A549 treated with Hydrocortisone at 1 μM for 4 hours (cell line): ENCODE measurements at places on chromosomes 11 and 22. TPM values are rescaled to one million over a fixed set of nuclear protein-coding genes. Genes with fewer than 3 reads are reported as not detected.

The MYBPC3 gene
- total RNA-seq, result 0.06 to 0.07 TPM (median 0.06 TPM) in 4 of 5 replicates, not detected in the other

The TRIM48 gene
- total RNA-seq, result not detected in 5 replicates

The TUBA8 gene
- 0.39 to 0.95 TPM (median 0.78 TPM) in 5 replicates for total RNA-seq

The MMP12 gene
- 0.06 to 0.14 TPM (median 0.08 TPM) in 3 of 5 replicates, not detected in the others for total RNA-seq

The UPK3A gene
- total RNA-seq, result not detected in 5 replicates

The TSSK2 gene
- total RNA-seq, result not detected in 5 replicates

The OR52E8 gene
- not detected in 5 replicates for total RNA-seq

The SYNGR1 gene
- 11.0 to 12.8 TPM (median 11.5 TPM) in 5 replicates for total RNA-seq

The C11orf87 gene
- 0.01 to 0.05 TPM (median 0.01 TPM) in 3 of 5 replicates, not detected in the others for total RNA-seq

The VSIG10L2 gene
- not detected in 5 replicates for total RNA-seq

The SLC35E4 gene
- 6.3 to 7.2 TPM (median 6.4 TPM) in 5 replicates for total RNA-seq

The NXPE2 gene
- total RNA-seq, result not detected in 5 replicates

The SIRT3 gene
- total RNA-seq, result 21.1 to 23.3 TPM (median 22.4 TPM) in 5 replicates

The INPPL1 gene
- 58.6 to 72.2 TPM (median 68.1 TPM) in 5 replicates for total RNA-seq

The FXYD2 gene
- 11.5 to 19.3 TPM (median 16.3 TPM) in 5 replicates for total RNA-seq

The PATE4 gene
- not detected in 5 replicates for total RNA-seq

The TSGA10IP gene
- not detected in 5 replicates for total RNA-seq

The RBMXL2 gene
- total RNA-seq, result not detected in 5 replicates

The NTM gene
- total RNA-seq, result not detected in 5 replicates

The SYT7 gene
- 1.0 to 1.4 TPM (median 1.1 TPM) in 5 replicates for total RNA-seq

The MEI1 gene
- 0.25 TPM in 1 of 5 replicates, not detected in the others for total RNA-seq

The UBQLN3 gene
- not detected in 5 replicates for total RNA-seq

The GLB1L2 gene
- total RNA-seq, result 1.9 to 2.2 TPM (median 2.0 TPM) in 5 replicates

The PDGFB gene
- total RNA-seq, result 3.2 to 4.5 TPM (median 3.4 TPM) in 5 replicates

The APOL4 gene
- total RNA-seq, result 0.03 TPM in 1 of 5 replicates, not detected in the others
